Smooth muscle cell of the pulmonary artery (primary cell): ENCODE measurements at places on chromosomes 6 and 20. TPM values are rescaled to one million over a fixed set of nuclear protein-coding genes. Genes with fewer than 3 reads are reported as not detected.

HLA-DRB5 gene
- not detected in 2 replicates for total RNA-seq

DCDC2 gene
- total RNA-seq: 0.03 TPM in 1 of 2 replicates, not detected in the other

GSTA3 gene
- total RNA-seq: not detected in 2 replicates

LIN28B gene
- total RNA-seq: not detected in 2 replicates

TPBG gene
- 69.5 and 138 TPM in 2 replicates for total RNA-seq

TCP11 gene
- 0.07 and 0.26 TPM in 2 replicates for total RNA-seq
